Right cardiac atrium (tissue), 5 donors: ENCODE measurements at places on chromosomes 1 and 21. TPM values are rescaled to one million over a fixed set of nuclear protein-coding genes. Genes with fewer than 3 reads are reported as not detected.

FCAMR gene
- not detected for total RNA-seq

DNA sequence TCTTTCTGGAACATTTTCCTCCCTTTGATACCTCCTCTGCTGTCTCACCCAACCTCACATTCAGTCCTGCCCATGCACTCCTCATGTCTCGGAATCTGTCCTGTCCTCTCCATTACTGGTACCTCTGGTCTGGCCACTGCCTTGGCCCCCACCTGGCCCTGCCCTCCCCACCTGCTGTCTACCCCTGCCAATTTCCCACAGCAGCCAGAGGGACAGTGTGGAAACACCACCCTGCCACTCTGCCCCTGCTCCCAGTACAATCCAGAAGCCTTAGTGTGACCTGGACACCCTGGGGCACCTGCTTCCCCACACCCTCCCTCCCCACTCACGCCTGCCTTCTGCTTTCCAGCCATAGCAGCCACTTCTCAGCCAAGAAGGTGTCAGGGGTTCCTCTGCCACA is 534.4 kb downstream of the MATN1 start:
- DNase-seq = no peak

GRCh38 chr21:28579986-28580550 is 412.6 kb downstream of the LTN1 start:
- DNase-seq = no peak

C1orf74 gene
- total RNA-seq = 1.9 TPM

FMO3 gene
- total RNA-seq = 0.62 TPM

DNA sequence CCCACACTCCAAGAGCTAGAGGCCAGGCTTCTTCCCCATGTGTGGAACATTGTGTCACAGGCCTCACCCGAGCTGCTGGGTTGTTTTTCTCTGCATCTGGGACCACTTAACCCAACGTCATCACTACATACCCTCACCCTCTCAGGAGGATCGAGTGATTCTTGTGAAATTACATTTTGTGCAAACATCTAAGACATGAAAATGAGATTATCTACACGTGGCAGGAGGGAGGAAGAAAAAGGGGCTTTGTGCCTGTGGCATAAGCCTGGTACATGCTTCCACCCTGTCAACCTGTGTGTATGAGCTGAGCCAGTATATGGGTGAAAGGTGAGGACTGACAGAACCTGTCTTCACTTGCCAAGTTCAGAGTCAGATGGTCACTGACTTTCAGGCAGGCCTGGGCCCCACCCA is 1.6 kb downstream of the CPT2 start:
- DNase-seq = peak; percentile 22

GRCh38 chr1:204812842-204813241 is 57.8 kb upstream of the NFASC start:
- no peak for DNase-seq

- peak; percentile 76 for DNase-seq
These were observed at the start of gene ABCG1 for GRCh38 chr21:42218836-42219605. TSS of gene ABCG1 (plus strand) at chr21:42219140. CDS start at chr21:42219263, 123 bp downstream.

RGS8 gene
- total RNA-seq = not detected
